ENCODE measurements at places on chromosomes 13 and 19. TPM values are rescaled to one million over a fixed set of nuclear protein-coding genes. Genes with fewer than 3 reads are reported as not detected.

Gene CYP4F8
- not detected for total RNA-seq

Gene PLIN4
- not detected for total RNA-seq

Gene CEACAM16
- total RNA-seq, result not detected

Gene NKPD1
- total RNA-seq, result 0.22 TPM

Gene SERPINE3
- total RNA-seq, result not detected

- no peaks in the 10 kb centered on the region for H3K4me1 ChIP-seq
- no peak for DNase-seq
- no peak overlapping the region for H3K4me3 ChIP-seq
- H3K27me3 ChIP-seq, result no peaks in the 10 kb centered on the region
Measured at GRCh38 chr13:44951184-44951583, 38.1 kb downstream of the NUFIP1 start.

DNA sequence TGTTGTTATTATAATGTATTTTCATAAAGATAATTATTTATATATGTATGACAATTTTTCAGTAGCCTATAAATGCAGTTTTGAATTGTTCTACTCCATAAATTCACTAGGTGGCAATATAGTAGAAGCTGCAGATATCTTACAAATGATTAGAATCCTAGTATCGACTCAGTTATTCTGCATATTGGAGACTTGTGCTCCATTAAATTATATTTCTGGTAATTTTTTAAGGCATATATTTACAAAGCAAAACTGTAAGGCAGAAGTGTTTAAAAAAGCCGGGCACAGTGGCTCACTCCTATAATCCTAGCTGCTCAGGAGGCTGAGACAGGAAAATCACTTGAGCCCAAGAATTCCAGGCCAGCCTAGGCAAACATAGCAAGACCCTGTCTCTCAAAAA is 58.7 kb downstream of the DPY19L3 start:
- no peak for DNase-seq
- no peak overlapping the region for H3K4me3 ChIP-seq
- H3K27ac ChIP-seq, result no peak overlapping the region
- H3K27me3 ChIP-seq, result no peaks in the 10 kb centered on the region

DNA sequence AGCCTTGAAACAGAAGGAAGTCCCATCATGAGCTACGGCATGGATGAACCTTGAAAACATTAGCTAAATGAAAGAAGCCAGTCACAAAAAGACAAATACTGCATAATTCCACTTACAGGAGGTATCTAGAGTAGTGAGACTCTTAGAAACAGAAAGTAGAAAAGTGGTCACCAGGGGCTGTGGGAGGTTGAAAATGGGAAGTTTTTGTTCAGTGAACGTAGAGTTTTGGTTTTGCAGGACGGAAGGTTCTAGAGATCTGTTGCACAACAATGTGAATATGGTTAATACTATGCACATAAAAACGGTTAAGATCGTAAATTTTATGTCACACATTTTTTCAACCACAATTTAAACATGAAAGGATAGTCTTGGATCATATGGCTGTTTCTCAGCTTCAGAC is 11.9 kb upstream of the SLC10A2 start:
- DNase-seq, result no peak
- H3K36me3 ChIP-seq, result no peaks in the 10 kb centered on the region
- peaks cover 7% of the 10 kb centered on the region for H3K27me3 ChIP-seq

- peak overlapping the region; percentile 96 for H3K27ac ChIP-seq
- H3K4me3 ChIP-seq, result peak overlapping the region; percentile 90
- DNase-seq, result no peak
Measured at GRCh38 chr13:48231933-48232332, 1.1 kb upstream of the ITM2B start.

GRCh38 chr13:20033486-20033885 is 75.0 kb downstream of the ZMYM2 start:
- peaks cover 9% of the 10 kb centered on the region for H3K36me3 ChIP-seq
- H3K27me3 ChIP-seq, result no peaks in the 10 kb centered on the region
- no peak for DNase-seq

- H3K4me3 ChIP-seq, result no peak overlapping the region
- no peak for DNase-seq
- H3K27ac ChIP-seq, result no peak overlapping the region
- no peaks in the 10 kb centered on the region for H3K36me3 ChIP-seq
- H3K27me3 ChIP-seq, result peaks cover 31% of the 10 kb centered on the region
Measured at GRCh38 chr19:32041681-32042292, 303.6 kb upstream of the ZNF507 start.

DNA sequence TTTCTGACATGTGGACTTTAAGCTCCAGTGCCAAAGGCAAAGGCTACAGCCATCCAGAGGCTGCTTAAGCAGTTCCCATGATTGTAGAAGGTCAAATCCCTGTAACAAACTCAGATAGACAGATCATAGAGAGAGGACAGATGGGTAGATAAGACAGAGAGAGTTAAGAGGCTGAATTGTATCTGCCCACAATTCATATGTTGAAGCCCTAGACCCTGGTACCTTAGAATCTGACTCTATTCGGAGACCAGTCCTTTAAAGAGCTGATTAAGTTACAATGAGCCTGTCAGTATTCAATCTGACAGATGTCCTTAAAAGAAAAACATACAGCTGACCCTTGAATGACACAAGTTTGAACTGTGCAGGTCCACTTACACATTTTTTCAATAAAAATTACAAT is 115.2 kb downstream of the RAP2A start:
- DNase-seq, result no peak
- no peaks in the 10 kb centered on the region for H3K27me3 ChIP-seq
- peaks cover 3% of the 10 kb centered on the region for H3K4me1 ChIP-seq
- no peaks in the 10 kb centered on the region for H3K36me3 ChIP-seq

- no peaks in the 10 kb centered on the region for H3K36me3 ChIP-seq
- no peak overlapping the region for H3K4me3 ChIP-seq
- DNase-seq, result no peak
- H3K27ac ChIP-seq, result no peak overlapping the region
- H3K4me1 ChIP-seq, result peaks cover 3% of the 10 kb centered on the region
Measured at GRCh38 chr19:46514589-46515289, 19.1 kb upstream of the PNMA8B start.

DNA sequence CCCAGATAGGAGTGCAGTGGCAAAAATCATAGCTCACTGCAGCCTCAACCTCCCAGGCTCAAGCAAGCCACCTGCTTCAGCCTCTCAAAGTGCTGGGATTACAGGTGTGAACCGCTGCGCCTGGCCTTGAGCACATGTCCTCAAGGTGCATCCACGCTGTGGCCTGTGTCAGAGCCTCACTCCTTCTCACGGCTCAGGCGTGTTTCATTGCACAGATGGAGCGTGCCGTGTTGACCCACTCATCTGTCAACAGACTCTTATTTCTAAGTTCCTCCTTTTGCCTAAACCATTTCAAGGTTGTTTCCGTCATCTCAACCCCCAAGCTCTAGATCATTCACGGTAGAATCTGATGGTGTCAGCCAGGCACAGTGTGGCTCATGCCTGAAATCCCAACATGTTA is 28.2 kb downstream of the ATP8B3 start:
- peaks cover 5% of the 10 kb centered on the region for H3K36me3 ChIP-seq
- no peak for DNase-seq
- H3K4me3 ChIP-seq, result no peak overlapping the region
- H3K27ac ChIP-seq, result no peak overlapping the region
- no peaks in the 10 kb centered on the region for H3K4me1 ChIP-seq

All from natural killer cell treated with Interleukin-12 subunit alpha and Interleukin-12 subunit beta and Interleukin-15 and Interleukin-18, amount 100 ng/mL, for 72 hours (primary cell).